Activated CD4-positive, alpha-beta T cell treated with anti-CD3 and anti-CD28 coated beads for 36 hours (primary cell): ENCODE measurements at places on chromosomes 4 and X.

- H3K27ac ChIP-seq = peak overlapping the region; percentile 98
- H3K27me3 ChIP-seq = no peaks in the 10 kb centered on the region
Observed at GRCh38 chrX:119685225-119686066, 7.5 kb downstream of the SEPTIN6 start.

DNA sequence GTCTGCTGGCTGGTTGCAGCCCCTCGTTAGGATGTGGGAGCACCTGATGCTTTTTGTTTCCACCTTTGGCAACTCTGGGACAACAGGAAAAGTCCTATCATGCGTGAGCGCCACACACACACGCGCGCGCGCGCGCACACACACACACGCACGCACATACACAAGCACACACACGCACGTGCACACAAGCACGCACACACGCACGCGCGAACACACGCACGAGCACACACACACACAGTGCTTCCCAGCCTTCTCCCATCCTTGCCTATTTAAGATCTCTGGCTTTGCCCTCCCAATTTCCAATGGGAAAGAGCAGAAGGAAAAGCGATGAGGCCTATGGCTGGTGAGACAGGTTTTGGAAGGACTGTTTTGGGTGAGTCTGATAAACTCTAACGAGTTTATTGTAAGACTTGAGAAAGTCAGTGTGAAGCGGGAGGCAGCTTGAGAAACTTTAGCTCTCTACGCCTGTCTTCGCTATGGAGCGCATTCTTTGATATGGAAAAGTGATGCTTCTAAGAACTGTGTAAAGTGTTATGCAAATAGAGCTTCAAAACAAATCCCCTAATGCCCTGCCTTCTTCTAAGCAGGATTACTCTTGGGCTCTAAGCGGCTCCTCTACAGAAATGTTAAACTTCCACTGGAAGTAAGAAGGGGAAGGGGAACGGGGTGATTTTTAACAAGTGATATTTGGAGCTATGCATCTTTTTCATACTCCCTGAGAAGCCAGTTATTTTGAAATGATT is 11.8 kb downstream of the SUPT20HL1 start:
- H3K4me3 ChIP-seq = no peak overlapping the region
- no peaks in the 10 kb centered on the region for H3K27me3 ChIP-seq
- no peaks in the 10 kb centered on the region for H3K36me3 ChIP-seq
- H3K27ac ChIP-seq = peak overlapping the region; percentile 42
- peaks cover 24% of the 10 kb centered on the region for H3K4me1 ChIP-seq
- DNase-seq = peak; percentile 10

- DNase-seq = no peak
- no peaks in the 10 kb centered on the region for H3K27me3 ChIP-seq
- no peaks in the 10 kb centered on the region for H3K36me3 ChIP-seq
- no peaks in the 10 kb centered on the region for H3K4me1 ChIP-seq
- no peak overlapping the region for H3K27ac ChIP-seq
Observed at GRCh38 chr4:44017422-44017739, 431.2 kb downstream of the KCTD8 start.

- peaks cover 18% of the 10 kb centered on the region for H3K27me3 ChIP-seq
- no peak overlapping the region for H3K27ac ChIP-seq
- peaks cover under 1% of the 10 kb centered on the region for H3K4me1 ChIP-seq
- no peak overlapping the region for H3K4me3 ChIP-seq
Observed at GRCh38 chr4:146110871-146111485, 64.5 kb upstream of the LSM6 start.

- H3K36me3 ChIP-seq = peaks cover 76% of the 10 kb centered on the region
- peak overlapping the region; percentile 96 for H3K4me3 ChIP-seq
- no peaks in the 10 kb centered on the region for H3K27me3 ChIP-seq
- H3K4me1 ChIP-seq = peaks cover 59% of the 10 kb centered on the region
- peak overlapping the region; percentile 98 for H3K27ac ChIP-seq
- DNase-seq = no peak
Observed at GRCh38 chrX:71542411-71542810, 9.5 kb downstream of the OGT start.

DNA sequence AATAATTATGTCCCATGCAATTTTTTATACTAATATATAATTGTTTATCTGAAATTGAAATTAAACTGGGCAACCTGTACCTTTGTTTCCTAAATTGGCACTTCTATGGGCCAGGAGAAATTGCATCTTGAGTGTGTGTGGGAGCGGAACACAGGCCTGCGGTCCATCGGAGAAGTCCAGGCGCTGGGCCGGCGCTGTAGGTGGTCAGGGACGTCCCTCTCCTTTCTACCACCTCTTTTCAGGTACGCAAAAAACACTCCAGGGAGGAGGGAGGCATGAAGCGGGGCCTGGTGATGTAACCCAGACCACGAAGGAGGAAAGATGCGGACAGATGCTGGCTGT is 717 bp downstream of the MGAT4D start:
- H3K27me3 ChIP-seq = peaks cover 44% of the 10 kb centered on the region
- no peak overlapping the region for H3K27ac ChIP-seq
- no peak for DNase-seq
- peak overlapping the region; percentile 32 for H3K4me3 ChIP-seq
- peaks cover 5% of the 10 kb centered on the region for H3K4me1 ChIP-seq

DNA sequence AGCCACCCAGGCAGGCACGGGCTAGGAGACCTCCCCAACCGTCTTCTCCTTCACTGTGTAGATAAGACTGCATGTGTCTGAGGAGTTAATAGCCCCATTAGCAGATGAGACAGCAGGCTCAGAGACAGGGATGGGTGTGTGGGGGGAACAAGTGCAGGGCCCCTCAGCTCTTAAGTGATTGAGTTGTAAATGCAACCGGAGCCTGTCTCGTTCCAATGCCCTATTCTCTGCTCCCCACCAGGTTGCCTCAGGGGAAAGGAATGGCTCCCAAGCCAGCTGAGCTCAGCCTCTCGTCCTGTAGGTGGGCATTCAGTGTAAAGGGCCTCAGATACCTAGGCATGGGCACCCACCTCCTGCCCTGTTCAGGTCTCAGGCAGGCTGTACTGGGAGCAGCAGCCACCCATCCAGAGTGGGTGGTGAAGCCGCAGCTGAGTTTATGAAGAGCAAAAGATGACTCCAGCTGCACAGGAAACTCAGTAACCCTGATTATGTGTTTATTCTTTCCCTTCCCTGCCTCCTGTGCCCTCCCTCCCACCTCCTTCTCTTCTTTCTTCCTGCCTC is 87.3 kb downstream of the PJA1 start:
- H3K27ac ChIP-seq = no peak overlapping the region
- no peaks in the 10 kb centered on the region for H3K4me1 ChIP-seq
- no peaks in the 10 kb centered on the region for H3K36me3 ChIP-seq
- peaks cover 2% of the 10 kb centered on the region for H3K27me3 ChIP-seq

DNA sequence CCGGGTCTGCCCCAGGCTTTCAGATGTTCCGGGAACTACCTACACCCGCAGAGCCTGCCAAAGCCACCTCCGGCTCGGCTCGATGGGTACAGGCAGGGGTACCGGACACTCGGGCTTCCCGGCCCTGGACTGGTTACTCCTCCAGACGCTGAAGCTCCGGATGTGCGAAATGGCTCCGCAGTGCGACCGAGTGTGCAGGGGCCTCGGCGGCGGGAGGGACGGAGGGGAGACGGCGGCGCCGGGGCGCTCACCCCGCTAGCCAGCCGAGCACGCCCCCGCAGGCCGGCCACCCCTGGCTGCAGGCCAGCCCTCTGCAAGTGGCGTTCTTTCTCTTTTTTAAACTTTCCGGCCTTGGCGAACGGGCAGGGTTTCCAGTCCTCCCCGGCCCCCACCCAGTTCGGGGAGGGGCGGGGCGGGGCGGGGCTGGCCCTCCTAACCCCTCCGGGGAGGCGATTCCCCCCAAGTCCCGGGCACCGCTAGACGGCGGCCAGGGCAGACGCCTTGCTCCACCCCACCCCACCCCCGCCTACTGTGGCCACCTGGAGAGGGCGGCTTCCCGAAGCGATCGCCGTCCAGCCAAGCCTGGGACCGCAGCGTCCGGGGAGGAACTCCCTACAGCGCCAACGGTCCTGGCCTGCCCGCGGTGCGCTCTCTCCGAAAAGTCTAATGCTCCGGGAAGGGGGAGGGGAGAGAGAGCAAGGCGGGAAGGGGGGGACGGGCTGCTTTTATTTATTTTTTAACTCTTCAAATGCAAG is 7.5 kb downstream of the BCOR start:
- H3K36me3 ChIP-seq = peaks cover 6% of the 10 kb centered on the region
- no peak overlapping the region for H3K27ac ChIP-seq
- peak overlapping the region; percentile 61 for H3K4me3 ChIP-seq
- peaks cover 61% of the 10 kb centered on the region for H3K4me1 ChIP-seq

DNA sequence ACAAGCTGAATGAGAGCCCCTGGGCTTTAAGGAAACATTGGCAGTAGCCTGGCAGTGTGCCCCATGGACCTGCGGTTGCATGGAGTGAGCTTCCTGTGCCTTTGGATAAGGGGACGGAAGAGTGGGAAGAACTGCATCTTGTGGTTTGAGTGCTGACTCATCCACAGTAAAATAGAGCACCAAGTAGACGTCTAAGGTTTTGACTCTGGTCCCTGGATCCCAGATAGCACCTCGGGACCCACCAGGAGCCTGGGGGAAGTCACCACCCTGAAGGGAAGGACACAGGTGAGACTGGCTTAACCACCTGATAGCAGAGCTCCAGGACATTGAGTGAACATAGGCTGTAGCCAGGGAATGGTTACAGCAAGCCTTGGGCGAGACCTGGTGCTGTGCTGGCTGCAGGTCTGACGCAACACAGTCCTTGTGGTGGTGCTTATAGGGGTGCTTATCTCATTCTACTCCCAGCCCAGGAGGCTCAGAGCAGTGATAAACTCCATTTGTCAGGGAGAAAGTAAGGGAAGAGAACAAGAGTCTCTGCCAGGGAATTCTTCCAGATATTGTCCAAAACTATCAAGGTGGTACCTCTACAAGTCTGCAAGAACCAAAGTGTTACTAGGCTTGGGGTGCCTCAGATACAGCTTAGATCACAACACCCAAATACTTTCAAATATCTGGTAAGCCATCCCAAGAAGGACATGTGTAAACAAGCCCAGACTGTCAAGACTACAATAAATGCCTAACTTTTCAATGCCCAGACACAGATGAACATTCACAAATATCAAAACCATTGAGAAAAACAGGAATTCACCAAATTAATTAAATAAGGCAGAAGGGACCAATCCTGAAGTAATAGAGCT is 123.6 kb upstream of the TET2 start:
- no peak overlapping the region for H3K27ac ChIP-seq
- peaks cover 9% of the 10 kb centered on the region for H3K27me3 ChIP-seq
- no peak for DNase-seq
- no peaks in the 10 kb centered on the region for H3K36me3 ChIP-seq
- no peaks in the 10 kb centered on the region for H3K4me1 ChIP-seq

- H3K4me1 ChIP-seq = no peaks in the 10 kb centered on the region
- H3K36me3 ChIP-seq = no peaks in the 10 kb centered on the region
- no peak for DNase-seq
- no peaks in the 10 kb centered on the region for H3K27me3 ChIP-seq
- H3K27ac ChIP-seq = no peak overlapping the region
- H3K4me3 ChIP-seq = no peak overlapping the region
Observed at GRCh38 chrX:127038065-127038464, 218.5 kb downstream of the PRR32 start.

DNA sequence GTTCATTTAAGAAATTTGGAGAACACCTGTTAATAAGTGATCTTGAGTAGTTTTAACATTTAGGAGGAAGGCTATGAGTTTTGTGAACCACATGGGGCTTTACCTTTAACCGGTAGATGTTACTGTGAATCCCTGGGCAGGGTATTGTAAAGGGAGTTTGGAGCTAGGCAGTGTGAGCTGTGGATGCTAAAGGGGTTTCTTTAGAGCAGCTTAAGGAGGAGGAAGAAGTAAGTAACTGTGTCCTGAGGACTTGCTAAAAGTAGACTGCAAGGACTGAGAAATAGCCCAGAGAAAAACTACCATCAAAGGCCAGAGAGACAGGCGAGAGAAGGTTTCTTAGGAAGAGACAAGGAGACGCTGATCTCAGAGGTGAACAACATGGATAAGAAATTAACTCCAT is 5.6 kb downstream of the RHOH start:
- peak; percentile 28 for DNase-seq
- peaks cover 45% of the 10 kb centered on the region for H3K4me1 ChIP-seq
- H3K4me3 ChIP-seq = peak overlapping the region; percentile 98
- H3K27me3 ChIP-seq = no peaks in the 10 kb centered on the region
- H3K36me3 ChIP-seq = peaks cover 88% of the 10 kb centered on the region

DNA sequence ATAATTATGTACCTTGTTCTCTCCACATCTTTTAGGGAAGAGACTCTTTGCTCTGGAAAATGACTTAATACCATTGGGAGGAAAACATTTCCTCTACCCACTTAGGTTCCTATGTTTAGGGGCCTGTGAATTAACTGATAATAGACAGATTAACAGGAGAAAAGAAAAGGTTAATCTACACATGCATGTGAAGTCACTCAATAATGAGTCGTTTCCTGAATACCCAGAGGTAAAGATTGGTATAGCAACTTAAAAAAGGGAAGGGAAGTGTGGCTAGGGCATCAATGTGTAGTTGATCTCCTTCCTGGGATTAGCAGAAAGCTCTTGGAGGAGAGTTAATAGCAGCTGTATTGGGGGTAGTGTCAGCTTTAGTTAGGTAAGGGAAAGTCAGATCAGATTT is 419.5 kb upstream of the ATOH1 start:
- no peaks in the 10 kb centered on the region for H3K27me3 ChIP-seq
- no peaks in the 10 kb centered on the region for H3K4me1 ChIP-seq
- no peak overlapping the region for H3K4me3 ChIP-seq
- DNase-seq = no peak
- H3K27ac ChIP-seq = no peak overlapping the region
- H3K36me3 ChIP-seq = no peaks in the 10 kb centered on the region

GRCh38 chrX:152865232-152865920 is 32.5 kb upstream of the ZNF185 start:
- H3K4me1 ChIP-seq = no peaks in the 10 kb centered on the region
- H3K4me3 ChIP-seq = no peak overlapping the region
- peaks cover 11% of the 10 kb centered on the region for H3K36me3 ChIP-seq
- no peaks in the 10 kb centered on the region for H3K27me3 ChIP-seq
- H3K27ac ChIP-seq = no peak overlapping the region

DNA sequence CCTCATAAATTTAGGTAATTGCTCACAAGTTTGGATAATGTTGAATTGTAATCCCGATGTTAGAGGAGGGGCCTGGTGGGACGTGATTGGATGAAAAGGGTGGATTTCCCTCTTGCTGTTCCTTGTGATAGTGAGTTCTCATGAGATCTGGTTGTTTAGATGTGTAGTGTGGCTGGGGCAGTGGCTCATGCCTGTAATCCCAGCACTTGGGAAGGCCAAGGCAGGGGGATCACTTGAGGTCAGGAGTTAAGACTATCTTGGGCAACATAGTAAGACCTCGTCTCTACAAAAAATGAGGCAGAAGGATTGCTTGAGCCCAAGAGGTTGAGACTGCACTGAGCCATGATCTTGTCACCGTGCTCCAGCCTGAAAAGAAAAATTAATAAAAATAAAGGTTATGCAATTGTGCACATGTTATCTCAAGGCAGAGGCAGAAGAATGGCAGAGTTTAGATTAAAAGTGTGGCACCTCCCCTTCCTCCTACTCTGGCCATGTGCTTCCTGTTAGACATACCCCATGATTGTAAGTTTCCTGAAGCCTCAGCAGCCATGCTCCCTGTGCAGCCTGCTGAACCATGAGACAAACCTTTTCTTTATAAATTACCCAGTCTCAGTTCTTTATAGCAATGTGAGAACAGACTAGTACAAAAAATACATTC is 36.5 kb downstream of the ERVMER34-1 start:
- peak; percentile 27 for DNase-seq
- H3K4me3 ChIP-seq = peak overlapping the region; percentile 90
- no peaks in the 10 kb centered on the region for H3K27me3 ChIP-seq
- H3K36me3 ChIP-seq = peaks cover 52% of the 10 kb centered on the region

GRCh38 chrX:102723456-102723855 is 2.9 kb downstream of the GPRASP3 start:
- DNase-seq = no peak
- no peaks in the 10 kb centered on the region for H3K27me3 ChIP-seq
- peaks cover 2% of the 10 kb centered on the region for H3K36me3 ChIP-seq
- no peak overlapping the region for H3K27ac ChIP-seq
- no peak overlapping the region for H3K4me3 ChIP-seq
- peaks cover 7% of the 10 kb centered on the region for H3K4me1 ChIP-seq

- peaks cover 4% of the 10 kb centered on the region for H3K4me1 ChIP-seq
- peaks cover 7% of the 10 kb centered on the region for H3K27me3 ChIP-seq
- no peak overlapping the region for H3K4me3 ChIP-seq
- no peak for DNase-seq
Observed at GRCh38 chr4:139844057-139844456, 178.4 kb downstream of the MGST2 start.
